ENCODE measurements at places on chromosomes 4 and X.

DNA sequence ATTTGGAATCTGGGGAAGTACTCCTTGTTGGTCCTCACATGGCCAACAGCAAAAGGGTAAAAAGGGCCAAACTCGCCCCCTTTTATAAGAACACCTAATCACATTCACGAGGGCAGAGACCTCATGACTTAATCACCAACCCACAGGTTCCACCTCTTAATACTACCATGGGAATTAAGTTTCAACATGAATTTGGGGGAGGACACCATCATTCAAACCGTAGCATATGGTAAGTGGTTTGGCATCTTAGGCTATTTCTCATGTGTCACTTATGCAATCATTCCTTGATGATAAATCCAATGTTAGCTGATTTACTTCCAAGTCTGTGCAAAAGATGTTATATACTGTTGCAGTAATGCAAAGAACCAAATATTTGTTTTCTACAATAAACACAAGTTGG is 302.9 kb upstream of the FAM241A start:
- DNase-seq = no peak

- DNase-seq = no peak
Measured at GRCh38 chr4:10253765-10254164, 137.2 kb upstream of the WDR1 start.

DNA sequence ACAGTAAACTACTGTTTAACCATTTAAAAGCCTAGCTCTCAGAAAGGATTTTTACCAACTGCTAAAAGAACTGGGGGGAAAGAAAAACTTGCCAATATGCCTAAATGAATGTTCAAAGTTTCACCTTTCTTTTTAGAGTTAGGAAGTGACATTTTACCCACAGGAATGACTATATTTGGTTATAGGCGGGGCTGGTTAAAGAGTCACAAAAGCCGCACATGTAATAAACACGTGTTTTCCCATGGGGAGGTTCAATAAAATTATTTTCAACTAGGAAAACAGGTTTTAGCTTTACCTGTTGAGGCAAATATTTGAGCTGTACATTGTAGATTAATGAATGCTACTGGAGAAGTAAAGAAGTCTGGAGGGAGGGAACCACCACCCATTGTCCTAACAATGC is 41.6 kb upstream of the UGDH start:
- DNase-seq = no peak

GRCh38 chr4:145938618-145939440 is at the start of gene ZNF827:
TSS of gene ZNF827 (minus strand) at chr4:145938823. CDS start at chr4:145938407, 416 bp downstream.
- DNase-seq = no peak

DNA sequence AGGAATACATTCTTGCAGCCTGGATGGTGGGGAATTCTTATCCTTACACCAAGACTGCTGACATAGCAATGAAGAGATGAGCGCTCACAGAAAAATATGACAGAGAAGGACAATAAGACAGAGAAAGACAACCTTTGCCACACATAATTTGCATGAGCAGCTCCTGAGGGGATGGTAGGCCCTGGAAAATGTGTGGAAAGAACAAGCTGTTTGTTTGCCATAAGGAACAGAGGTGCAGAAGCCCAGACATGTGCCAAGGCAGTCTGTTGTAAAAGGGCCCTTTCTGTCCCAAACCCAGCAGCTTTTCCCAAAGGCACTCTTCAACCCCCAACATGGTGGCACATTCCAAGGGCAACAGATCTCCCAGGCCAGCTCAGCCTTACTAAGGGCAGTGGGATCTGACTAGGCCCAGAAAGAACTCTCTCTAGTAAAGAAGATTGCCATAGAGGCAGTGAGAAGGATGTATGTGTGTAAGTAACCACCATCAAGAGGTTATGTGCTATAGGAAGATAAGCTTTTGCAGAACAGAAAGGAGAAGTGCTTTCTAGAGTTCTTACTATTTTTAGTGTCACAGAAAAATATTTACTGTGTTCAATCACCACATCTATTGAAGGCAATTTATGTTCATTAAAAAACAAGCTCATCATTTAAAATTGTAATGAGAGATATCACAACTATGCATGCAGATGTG is 287.0 kb upstream of the RASGEF1B start:
- DNase-seq = no peak

DNA sequence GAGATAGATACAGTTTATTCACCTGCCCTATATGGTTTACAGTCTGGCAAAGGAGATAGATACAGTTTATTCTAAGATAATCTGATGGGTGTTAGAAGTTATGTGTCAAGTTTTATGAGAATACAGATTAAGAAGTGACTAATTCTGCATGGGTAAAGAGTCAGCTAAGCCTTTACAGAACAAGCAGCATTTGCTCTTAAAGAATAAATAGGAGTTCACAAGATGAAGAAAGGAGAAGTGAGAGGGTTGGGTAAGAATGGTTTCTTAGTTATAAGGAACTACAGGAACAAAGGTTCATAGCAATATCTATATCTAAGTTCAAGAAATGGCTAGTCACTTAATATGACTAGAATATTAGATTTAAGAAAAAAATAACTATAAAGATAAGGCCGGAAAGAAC is 47.6 kb downstream of the THOC2 start:
- DNase-seq = no peak

DNA sequence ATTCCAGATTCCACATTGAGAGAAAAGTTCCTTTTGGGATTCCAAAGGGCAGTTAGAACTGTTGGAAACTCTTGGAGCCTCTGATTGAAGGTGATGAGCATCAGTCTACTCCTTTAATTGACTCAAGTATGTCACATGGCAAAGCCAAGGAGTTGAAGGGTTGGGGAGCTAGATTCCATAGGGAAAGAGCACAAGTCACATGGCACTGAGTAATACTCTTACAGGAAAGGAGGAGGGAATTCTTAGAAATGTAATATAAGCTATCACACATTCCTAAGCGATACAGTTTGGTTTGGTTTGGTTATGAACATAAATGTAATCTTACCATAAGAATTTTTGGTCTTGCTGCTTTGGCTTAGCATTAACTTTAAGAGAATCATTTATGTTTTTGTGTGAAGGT is 15.7 kb downstream of the SPCS3 start:
- no peak for DNase-seq
